ENCODE measurements at places on chromosomes 5 and 9. TPM values are rescaled to one million over a fixed set of nuclear protein-coding genes. Genes with fewer than 3 reads are reported as not detected.

DNA sequence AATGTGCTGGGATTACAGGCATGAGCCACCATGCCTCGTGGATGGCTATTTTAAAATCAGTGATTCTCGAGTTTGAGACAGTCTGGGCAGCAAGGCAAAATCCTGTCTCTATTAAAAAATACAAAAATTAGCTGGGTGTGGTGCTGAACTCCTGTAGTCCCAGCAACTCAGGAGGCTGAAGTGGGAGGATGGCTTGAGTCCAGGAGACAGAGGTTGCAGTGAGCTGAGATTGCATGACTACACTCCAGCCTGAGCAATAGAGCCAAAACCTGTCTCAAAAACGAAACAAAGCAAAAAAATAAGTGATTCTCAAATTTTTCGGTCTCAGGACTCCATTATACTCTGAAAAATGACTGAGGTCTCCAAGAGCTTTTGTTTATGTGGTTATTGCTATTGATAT, 47.9 kb upstream of the HSPA9 start:
- no peak for DNase-seq

DNA sequence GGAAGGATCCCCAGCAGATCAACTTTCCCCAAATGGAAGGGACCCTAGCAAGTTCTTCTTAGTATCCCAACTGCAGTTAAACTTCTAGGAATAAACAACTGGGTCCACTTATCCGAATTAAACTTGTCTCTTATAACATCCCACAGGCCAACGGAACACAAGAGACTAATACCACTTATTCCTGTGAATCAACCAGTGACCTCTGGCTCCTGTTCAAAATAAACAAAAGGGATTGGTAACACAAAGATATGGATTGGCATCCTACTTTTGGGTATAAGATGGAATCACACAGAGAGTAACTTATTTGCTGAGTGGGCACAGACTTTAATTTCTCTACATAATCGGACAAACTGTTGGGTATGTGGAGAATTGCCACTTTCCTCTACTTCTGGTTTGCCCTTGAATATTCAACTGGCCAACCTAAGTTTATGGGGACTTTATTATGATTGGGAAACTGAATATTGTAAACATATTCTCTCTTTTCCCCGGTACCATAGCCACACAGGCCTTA, 12.4 kb upstream of the PAIP1 start:
- DNase-seq, result no peak

GRCh38 chr9:72255569-72255968, 106.3 kb downstream of the GDA start:
- no peak for DNase-seq

The LCP2 gene
- not detected for total RNA-seq

Measured in PC-9 (cell line).